Upper lobe of right lung (tissue), 1 donor: ENCODE measurements at places on chromosomes 2 and 18. TPM values are rescaled to one million over a fixed set of nuclear protein-coding genes. Genes with fewer than 3 reads are reported as not detected.

DNA sequence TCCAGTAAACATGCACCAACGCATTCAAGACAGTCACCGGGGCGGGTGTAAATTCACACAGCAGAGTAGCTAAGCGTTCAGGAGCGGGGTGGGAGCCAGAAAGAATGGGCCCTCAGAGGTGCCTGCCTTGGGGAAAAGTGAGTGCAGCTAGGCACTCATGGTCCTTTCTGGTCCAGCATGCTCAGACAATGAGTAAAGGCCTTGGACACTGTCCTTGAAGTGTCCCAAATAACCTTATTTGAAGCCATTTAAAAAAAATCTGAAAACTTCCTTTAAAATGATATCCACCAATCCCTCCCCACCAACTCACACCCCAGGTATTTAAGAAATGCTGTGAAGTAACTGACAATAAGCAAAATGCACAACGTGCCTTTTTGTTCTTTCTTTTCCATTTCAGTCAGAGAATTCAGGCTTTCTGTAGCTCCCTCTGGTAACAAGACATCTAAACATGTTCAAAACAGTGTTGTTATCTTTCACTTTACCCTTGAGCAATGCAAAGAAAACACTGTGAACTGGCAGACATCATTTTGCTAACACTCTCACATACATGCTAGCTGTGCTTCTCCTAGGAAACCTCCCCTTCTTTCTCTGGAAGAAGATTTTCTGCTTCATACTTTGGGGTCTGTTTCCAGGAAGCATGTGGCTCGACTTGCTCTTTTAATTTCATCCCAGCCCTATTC lies 445.1 kb upstream of the SPRED2 start:
- no peak for DNase-seq

CPLX4 gene
- not detected for total RNA-seq

DNA sequence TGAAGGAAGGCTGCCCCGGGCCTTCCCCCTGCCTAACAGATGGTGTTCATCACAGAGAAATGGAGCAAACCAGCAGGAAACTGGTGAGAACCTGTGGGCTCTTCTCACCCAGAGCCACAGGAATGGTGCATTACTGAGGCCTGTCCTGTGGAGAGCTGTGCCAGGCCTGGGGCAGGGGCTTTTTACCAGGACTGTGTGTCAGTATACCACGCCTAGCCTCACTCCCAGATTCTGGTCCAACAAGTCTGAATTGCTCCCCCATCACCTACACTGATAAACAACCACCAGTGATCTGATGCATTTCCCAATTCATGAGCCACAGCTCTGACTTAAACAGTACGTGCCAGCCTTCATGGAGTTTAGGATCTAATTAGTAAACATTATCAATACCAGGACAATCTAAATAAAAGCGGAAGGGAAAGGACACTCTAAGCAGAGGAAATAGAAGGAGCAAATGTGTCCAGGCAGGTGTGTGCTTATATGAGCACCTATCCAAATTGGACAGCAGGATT lies 8.9 kb upstream of the DGUOK start:
- no peak for DNase-seq

PROKR1 gene
- not detected for total RNA-seq

DNA sequence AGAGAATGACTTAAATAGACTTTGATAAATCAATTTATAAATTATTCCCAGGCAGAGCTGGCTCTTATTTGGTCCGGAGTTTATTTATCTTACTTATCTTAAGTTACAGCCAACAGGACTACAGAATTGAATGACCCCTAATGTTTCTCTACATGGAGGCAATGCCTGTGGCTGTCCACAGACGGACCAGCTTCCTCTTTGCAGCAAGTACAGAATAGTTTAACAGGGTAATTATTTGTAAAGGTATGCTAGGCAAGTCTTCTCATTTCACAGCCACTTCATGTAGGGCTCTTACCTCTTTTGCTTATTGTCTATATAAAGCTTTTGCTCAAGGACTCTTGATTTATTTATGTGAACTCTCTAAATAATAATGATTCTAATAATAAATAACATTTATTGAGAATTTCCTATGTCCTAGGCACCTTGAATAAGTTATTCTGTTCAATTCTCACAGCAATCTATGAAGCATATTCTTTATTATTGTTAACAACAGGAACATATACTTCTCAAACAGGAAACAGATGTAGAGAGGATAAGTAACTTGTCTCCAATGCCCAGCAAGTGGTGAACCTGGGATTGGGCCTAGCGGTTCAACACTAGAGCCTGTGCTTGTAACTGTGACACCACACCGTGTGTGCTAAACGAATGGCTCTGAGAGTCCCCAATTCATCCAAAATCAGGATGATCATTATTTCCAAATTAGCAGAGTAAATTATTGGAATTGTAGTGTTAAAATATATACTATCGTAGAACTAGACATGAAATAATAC lies 58.8 kb upstream of the NXPH2 start:
- DNase-seq, result no peak

DNA sequence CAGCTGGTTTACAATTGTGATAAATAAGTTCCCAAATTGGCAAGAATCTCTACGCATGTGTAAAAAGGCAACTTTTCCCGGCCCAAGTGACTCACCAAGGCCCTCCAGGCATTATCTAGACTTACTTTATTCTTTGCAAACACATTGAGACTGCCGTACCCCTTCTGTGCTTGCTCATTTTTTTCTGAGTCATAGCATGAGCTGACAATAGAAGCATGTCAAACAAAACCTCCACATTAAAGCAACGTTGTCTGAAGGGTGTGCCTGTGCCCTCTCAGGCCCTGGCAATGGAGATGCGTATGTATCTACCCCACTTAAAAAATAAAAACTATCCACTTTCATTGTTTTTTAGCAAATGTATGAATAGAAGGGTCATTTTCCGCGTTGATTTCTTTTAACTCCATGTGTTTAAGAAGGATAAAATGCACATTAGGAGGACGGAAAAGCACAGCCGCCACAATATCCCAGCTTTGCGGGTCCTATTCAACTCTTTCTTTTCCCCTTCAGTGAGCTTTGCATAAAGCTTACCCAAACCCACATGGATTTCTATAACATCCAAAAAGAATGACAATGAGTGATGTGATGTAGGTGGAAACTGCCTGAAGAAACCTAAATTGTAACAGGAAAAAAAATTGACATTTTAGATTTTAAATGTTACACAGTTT lies 298.2 kb downstream of the CDCA7 start:
- no peak for DNase-seq

DNA sequence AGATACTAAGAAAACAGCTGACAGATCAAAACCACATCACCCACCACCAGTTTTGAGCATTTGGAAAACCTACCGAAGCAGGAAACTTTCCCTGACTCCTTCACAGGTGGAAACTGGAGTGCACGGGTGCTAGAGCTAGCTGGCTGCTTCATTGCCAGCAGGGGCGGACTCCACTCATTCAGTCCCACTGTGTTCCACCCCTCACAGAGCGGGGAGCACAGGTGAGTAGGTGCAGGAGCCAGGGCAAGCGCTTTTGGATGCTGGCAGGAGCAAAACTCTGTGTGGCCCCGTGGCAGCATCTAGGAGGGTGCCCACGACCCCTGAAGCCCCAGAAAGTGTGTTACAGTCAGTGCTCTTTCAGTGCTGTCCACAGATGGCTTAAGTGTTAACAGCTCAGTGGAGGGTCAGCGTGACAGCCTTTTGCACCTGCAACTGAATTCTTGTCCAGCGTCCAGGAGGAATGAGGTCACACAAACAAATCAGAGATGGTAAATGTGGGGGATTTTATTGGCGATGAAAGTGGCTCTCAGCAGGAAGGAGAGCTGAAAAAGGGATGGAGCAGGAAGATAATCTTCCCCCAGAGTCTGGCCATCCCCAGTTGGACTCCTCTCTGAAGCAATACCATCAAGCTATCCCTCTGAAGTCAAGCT lies 71.1 kb downstream of the TMEM163 start:
- no peak for DNase-seq

UGT1A8 gene
- total RNA-seq, result not detected

- DNase-seq, result no peak
These were observed 16.6 kb downstream of the KLHL29 start for GRCh38 chr2:23401427-23402204.

- peak; percentile 10 for DNase-seq
These were observed 50.7 kb downstream of the MYO7B start for GRCh38 chr2:127586136-127586535.

GPAT2 gene
- total RNA-seq, result 3.2 TPM

GPR75 gene
- total RNA-seq, result 2.5 TPM

DNA sequence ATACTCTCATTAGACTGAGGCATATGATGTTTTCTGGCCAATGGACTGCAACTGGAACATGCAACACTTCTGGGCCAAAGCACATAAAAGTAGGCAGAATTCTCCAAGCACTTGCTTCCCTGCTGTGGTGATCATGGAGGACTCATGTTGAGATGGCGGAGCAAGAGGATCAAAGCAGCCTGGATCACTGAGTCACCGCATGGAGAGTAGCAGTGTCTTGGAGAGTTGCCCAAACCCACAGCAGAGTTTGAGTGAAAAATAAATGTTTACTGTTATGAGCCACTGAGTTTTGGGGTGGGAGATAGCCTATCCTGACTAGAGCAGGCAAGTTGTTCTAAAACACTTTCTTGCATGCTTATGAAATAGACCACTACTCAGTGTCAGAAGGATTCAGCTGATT lies 359.5 kb downstream of the ZNF521 start:
- no peak for DNase-seq

- DNase-seq, result peak; percentile 80
These were observed 73.7 kb upstream of the DNAJC10 start for GRCh38 chr2:182642328-182642727.

- no peak for DNase-seq
These were observed 267.1 kb downstream of the PRKCE start for GRCh38 chr2:45918463-45919159.

- peak; percentile 75 for DNase-seq
These were observed 2.6 kb upstream of the CYP26B1 start for GRCh38 chr2:72150157-72150860.

GRCh38 chr2:146388757-146389156 lies 1456.1 kb upstream of the ACVR2A start:
- no peak for DNase-seq

DNA sequence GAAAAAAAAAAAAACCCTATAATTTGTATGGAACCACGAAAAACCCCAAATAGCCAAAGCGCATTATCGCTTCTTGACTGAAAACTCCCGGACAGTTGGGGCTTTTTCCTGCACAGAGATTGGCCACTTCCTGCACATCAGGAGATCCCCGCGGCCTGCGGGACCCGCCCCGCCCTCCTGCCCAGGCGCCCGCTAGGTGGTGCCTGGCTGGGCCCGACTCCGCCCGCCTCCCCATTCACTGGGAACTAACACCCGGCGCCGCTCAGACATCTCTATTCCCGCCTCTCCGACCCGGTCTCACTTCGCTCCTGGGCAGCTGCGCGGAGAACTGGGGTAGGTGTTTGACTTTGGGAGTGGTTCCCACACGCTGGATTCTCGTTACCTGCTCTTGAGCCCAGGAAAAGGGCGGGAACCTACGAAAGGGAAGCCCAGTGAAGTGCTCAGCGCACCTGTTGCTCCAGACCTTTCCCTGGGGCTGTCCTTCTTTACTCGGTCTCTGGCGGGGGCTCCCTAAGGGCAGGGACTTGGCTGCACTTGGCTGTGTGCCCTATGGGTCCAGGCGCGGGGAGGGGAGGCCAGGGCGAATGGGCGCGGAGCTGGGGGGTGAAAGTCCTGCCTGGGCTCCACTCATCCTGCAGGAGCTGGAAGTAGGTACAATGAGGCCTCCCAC lies at the start of gene HMSD:
Gene HMSD (plus strand): TSS at position 234 of the 670 bp plus-strand sequence. CDS start 4,155 bp downstream, outside the sequence.
- peak; percentile 88 for DNase-seq

- no peak for DNase-seq
These were observed 40.1 kb upstream of the GPD2 start for GRCh38 chr2:156396126-156396525.

DNA sequence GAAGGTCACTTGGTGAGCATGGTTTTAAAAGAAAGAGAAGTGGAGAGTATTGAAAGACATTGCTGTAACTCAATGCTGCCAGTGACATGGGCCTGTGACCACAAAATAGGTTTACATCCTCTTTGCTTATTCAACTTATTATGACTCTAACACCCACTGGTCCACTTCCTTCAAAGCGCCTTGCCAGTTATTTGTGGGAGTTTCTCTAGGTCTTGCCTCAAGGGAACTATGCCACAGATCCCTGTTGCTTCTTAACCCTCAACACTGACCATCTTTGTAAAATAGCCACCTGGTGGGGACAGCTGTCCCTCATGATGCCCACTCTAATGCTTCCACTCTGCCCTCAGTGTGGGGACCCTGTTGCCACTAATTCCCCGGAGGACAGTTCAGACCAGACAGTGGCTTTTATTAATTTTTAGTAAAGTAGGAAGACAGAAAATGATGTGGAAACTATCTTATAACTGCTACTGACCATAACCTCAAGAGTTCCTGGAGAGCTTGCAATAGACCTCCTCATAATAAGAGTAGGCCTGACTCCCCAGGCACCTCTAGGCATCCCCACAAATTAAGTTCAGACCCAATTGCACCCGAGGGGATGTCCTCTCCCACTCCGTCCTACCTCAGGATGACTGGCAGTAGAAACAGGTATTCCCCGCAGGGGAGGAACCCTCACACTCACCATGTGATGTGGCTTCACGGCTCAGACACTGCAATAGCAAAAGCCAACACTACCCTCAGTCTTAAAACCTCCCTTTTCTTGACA lies 31.3 kb upstream of the SLC25A52 start:
- no peak for DNase-seq

DNA sequence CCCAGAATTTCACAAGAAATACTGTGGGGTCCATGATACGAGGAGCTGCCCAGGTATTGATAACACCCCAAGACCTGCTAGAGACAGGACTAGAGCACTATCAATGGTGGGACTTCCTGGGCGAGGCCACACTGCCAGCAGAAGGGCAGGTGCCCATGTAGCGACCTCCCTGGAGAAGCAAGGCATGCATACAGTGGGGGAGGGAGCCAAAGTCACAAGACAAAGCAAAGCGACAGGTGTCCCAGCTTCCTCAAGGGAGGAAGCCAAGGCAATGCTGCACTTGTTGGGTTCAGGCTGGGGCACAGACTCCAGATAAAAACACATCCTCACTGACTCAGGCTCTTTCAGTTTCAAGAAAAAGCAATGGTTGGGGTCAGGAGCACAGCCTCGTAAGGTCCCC lies 7.5 kb downstream of the CD207 start:
- DNase-seq, result peak; percentile 40

GRCh38 chr2:101277111-101277510 lies 24.4 kb downstream of the CNOT11 start:
- DNase-seq, result no peak

GRCh38 chr2:65500310-65501040 lies 68.1 kb upstream of the SPRED2 start:
- no peak for DNase-seq

- peak; percentile 44 for DNase-seq
These were observed 28.3 kb upstream of the HPCAL1 start for GRCh38 chr2:10274376-10274775.

GRCh38 chr2:175476948-175477347 lies 295.4 kb upstream of the ATP5MC3 start:
- DNase-seq, result no peak

SRD5A2 gene
- not detected for total RNA-seq

GRCh38 chr18:45920367-45920766 lies 46.8 kb downstream of the EPG5 start:
- DNase-seq, result peak; percentile 84

TMEM169 gene
- 1.4 TPM for total RNA-seq

GRCh38 chr2:20126040-20126439 lies 74.6 kb upstream of the LAPTM4A start:
- DNase-seq, result no peak

SULT1C4 gene
- 11.6 TPM for total RNA-seq
